ENCODE measurements at places on chromosomes 12 and 14.

DNA sequence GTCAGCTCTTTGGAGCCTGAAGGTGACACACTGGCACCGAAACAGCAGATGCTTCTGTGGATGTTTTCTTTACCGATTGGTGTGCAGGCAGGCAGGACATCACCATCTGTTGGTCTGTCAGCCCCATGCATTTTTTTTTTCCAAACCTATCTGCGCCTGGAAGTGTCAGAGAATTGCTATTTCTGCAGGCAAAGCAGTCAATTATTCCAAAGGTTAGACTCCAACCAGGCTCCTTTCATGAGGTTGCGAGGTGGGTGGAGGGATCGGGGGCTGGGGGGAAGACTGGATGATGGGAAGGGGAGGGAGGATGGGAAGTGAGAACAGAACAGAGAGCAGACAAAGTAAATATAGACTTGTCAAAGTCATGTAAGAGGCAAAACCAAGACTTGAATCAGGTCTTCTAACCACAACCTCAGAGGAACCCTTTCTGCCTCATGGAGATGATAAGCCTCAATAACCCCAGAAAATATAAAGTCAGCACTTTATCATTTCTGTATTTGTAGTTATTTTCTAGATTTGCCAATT lies 117.7 kb downstream of the OTOGL start:
- DNase-seq: no peak

GRCh38 chr12:100185361-100185894 lies 15.2 kb upstream of the ACTR6 start:
- no peak for DNase-seq

DNA sequence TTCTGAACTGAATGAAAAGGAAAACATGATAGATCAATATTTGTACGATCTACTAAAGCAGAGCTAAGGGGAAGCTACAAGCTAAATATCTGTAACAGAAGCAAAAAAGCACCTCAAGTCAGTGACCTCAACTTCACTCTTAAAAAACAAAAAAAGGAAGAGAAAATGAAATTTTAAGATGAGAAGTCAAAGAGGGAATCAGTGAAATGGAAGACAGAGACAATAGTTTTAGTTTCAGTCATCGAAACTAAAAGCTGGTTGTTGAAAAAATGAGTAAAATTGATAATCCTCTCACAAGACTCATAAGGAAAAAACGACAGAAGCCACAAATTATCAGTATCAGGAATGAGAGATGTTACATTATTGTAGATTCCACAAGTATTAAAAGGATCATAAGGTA lies 11.9 kb upstream of the SLC2A13 start:
- DNase-seq: no peak

DNA sequence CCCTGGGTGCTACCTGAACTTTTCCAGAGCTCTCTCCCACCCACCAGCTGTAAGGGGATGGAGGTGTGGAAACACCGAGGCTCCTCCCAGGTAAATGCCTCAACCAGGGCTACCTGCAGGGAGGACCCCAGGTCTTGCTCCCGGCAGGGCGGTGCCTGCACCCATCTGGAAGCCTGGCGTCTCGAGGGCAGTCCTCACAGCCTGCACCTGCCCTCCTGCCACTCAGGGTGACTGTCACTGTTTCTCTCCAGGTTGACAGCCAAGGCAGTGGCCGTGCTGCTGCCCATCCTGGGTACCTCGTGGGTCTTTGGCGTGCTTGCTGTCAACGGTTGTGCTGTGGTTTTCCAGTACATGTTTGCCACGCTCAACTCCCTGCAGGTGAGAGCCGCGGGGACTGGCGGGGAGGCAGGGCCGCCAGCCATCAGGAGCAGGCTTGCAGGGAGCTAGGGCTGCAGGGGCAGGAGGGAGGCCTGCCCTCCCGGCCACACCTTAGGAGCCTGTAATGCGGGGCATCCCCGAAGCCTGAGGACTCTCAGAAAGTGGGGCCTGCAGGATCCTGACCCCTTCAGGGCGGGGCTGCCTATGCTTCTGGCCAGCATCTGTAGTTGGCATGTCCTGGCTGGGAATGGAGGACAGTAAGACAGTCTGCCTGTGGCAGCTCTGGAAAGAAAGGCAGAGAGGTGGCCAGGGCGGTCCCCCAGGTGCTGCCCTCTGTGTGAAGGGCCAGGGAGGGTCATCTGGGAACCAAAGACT lies 182.3 kb downstream of the ADGRD1 start:
- DNase-seq: no peak

DNA sequence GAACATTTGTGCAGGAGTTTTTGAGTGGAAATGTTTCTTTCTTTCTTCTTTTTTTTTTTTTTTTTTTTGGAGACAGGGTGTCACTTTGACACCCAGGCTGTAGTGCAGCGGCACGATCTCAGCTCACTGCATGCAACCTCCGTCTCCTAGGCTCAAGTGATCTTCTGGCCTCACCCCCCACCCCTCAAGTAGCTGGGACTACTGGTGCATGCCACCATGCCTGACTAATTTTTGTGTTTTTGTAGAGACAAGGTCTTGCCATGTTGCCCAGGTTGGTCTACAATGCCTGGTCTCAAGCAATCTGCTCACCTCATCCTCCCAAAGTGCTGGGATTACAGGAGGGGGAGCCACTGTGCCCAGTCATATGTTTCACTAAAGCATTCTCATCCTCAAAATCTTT lies 69.2 kb upstream of the BCAT1 start:
- DNase-seq: no peak

GRCh38 chr12:100987552-100988521 lies 193.3 kb downstream of the ANO4 start:
- DNase-seq: no peak

DNA sequence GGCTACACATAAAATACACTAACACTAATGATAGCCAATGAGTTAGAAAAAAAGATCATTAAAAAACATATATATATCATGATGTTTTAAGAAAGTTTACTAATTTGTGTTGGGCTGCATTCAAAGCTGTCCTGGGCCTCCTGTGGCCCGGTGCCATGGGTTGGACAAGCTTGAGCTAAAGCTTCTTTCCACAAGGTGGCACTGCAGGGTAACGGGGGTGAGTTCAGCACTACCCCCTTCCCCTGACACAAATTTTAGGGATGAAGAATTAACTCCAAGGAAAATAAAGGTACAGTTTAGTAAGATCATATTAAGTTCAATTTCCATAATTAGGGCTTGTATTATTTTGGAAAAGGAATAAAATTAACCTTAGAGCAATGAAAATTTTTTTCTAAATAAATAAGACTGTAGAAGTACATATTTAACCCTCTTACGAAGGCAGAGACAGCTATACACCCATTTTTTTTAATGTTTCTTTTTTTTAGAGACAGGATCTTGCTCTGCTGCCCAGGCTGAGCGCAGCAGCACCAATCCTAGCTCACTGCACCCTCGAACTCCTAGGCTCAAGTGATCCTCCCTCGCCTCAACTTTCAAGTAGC lies 38.9 kb downstream of the PPP1R13B start:
- DNase-seq: peak; percentile 60

GRCh38 chr14:22231018-22231417 lies 358.0 kb downstream of the DAD1 start:
- no peak for DNase-seq

DNA sequence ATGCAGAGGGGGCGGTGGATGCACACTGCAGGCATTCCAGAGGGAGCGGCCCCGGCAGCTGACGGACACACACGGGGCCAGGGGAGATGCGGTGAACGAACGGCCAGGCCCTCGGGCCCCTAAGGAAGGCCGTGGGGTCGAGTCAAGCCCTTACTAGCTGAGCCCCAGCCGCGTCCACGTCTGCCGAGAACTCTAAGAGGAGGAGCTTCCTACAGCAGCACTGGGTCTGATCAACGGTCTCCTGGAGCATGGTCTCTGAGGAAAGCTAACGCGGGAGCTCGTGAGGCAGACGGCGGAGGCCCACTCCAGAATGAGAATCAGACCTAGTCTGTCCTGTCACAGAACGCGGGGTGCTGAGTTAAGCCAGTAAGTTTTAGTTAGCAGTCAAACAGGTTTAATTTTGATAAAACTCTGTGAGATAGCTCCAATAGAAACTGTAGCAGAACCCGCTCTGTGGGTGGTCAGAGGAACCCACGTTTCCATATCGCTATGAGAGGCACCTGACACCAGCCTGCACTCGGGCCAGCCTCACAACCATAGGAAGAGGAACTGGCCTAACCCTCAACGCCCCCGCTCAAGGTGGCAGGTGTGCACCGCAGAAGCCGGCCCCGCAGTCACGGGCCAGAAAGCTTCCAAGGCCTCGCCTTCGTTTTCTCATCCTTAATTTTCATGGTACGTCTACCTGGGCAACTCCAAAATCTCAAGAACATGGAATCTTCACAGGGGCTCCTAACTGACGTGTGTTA lies 55.5 kb downstream of the CDC42BPB start:
- no peak for DNase-seq

DNA sequence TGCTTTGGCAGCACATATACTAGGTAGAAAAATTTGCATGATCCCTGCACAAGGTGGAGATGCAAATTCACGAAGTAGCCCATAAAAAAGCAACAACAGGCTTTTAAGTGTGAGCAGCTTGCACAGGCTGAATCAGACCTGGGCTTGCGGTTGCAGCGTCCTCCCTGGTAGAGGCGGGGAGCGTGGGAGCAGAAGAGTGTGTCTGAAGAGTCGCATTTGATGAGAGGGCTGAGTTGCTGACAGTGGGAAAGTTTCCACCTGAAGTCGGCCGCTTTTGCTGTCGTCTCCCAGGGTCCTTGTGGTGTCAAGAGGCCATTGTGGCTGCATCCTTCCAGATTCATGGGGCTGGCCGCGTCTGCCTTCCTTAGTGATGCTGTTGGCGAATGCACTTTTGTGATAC lies 6.2 kb downstream of the AACS start:
- no peak for DNase-seq

- no peak for DNase-seq
Observed at GRCh38 chr12:41988715-41989114, 156.0 kb downstream of the GXYLT1 start.

DNA sequence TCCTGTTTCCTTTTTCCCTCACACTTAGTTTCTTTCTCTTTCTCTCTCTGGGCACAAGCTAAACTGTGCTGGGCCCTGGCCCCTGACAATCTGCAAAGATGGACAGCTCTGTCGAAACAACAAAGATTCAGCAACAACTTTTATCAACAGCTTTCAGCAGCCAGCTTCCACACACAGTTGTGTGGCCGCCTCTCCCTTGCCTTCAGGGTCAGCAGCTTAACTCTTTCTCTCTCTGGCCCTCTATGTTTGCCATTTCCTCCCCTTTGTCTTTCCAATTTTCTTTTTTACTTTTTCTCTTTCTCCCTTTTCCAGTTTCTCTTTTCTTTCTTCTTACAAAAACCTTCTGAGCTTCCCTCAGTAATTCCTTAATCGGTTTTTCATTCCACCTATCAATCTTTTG lies 43.3 kb downstream of the IQSEC3 start:
- no peak for DNase-seq

GRCh38 chr12:75212072-75212471 lies 2.4 kb upstream of the KCNC2 start:
- DNase-seq: no peak

- no peak for DNase-seq
Observed at GRCh38 chr14:90546767-90547166, 149.9 kb downstream of the CALM1 start.

DNA sequence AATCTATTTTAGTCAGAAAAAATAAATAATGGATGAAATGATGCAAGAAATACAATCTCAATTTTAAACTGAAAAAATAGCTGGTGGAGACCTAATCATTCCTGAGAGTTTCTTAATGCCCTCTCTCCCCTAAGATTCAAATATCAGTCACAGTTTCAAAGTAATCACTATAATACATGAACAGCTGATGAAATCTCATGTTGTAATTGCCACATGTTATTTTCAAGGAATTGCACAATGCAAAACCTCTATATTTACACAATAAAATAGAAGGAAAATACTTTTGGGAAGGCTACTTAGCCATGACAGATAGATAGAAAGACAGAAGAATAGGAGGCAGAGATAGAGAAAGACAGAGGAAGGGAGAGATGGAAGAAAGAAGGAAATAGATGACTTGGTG lies 18.2 kb downstream of the IFNG-AS1 start:
- no peak for DNase-seq

GRCh38 chr12:50951112-50951511 lies 1.2 kb upstream of the HIGD1C start:
- no peak for DNase-seq

- DNase-seq: no peak
Observed at GRCh38 chr12:51792417-51792816, 56.1 kb downstream of the FIGNL2 start.

GRCh38 chr14:78588906-78589305 lies 418.7 kb downstream of the NRXN3 start:
- DNase-seq: no peak

GRCh38 chr12:69816082-69816481 lies 8.9 kb upstream of the MYRFL start:
- no peak for DNase-seq

GRCh38 chr14:31560759-31561154 lies 447 bp upstream of the NUBPL start:
- DNase-seq: no peak

DNA sequence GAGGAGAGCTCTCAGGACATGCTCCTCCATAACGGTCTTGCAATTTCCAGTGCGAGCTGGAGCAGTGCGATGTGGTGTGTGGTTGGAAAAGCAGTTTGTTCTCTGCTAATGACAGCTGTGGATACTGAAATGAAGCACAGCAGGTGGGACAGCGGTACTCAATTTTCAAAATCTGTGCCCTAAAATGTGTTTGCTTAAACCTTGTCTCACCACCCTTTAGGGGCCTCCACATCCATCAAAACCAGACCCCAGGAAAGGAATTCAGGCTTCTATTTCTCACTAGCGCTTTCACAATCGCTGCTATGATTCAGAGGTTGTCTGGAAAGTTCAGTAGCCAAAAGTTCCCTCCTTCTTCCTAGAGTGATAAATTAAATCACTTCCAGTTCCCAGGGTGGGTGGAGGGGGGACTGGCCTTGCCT lies 440.8 kb downstream of the EGLN3 start:
- DNase-seq: no peak

- DNase-seq: peak; percentile 84
Observed at GRCh38 chr12:6451348-6452244, at the start of gene TAPBPL. Gene TAPBPL (plus strand): TSS chr12:6452042. CDS start chr12:6452249, 207 bp downstream.

GRCh38 chr14:67618617-67619063 lies 1.1 kb upstream of the ARG2 start:
- peak; percentile 65 for DNase-seq

DNA sequence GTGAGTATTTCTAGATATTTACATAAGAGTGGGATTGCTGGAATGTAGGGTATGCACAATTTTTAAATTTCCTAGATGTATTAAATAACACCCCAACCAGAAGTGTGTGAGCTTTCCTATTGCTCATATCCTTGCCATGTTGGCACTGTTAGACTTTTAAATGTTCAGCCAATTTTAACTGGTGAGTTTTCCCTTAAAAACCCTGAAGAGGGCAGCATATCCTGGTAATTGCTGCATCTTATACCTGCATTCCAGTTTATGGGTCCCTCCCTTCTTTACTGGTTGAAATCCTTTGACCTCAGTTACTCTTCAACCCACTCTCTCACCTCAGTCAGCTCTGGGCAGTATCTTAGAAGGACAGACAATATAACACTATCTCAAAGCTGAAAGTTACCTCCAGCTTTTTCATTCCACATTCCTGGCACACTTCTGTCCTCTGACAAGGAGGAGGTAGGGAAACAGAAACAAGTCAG lies 270.6 kb downstream of the PAWR start:
- DNase-seq: peak; percentile 39

GRCh38 chr14:81176241-81176640 lies 44.5 kb downstream of the GTF2A1 start:
- no peak for DNase-seq

All from right renal pelvis (tissue), 4 donors.